Osteocyte (in vitro differentiated cells): ENCODE measurements at places on chromosomes 11 and 22. TPM values are rescaled to one million over a fixed set of nuclear protein-coding genes. Genes with fewer than 3 reads are reported as not detected.

GRCh38 chr11:74953451-74953850 lies 4.4 kb downstream of the SPCS2 start:
- H3K36me3 ChIP-seq = peaks cover 12% of the 10 kb centered on the region
- H3K27me3 ChIP-seq = no peaks in the 10 kb centered on the region

- no peak overlapping the region for H3K4me3 ChIP-seq
- peaks cover 26% of the 10 kb centered on the region for H3K36me3 ChIP-seq
- H3K27ac ChIP-seq = no peak overlapping the region
- no peak for DNase-seq
- H3K27me3 ChIP-seq = no peaks in the 10 kb centered on the region
Observed at GRCh38 chr11:78200553-78200952, 11.8 kb downstream of the USP35 start.

GRCh38 chr11:82527081-82527584 lies 206.5 kb downstream of the FAM181B start:
- no peaks in the 10 kb centered on the region for H3K4me1 ChIP-seq
- no peak overlapping the region for H3K27ac ChIP-seq
- no peak for DNase-seq
- no peak overlapping the region for H3K4me3 ChIP-seq

- H3K27me3 ChIP-seq = peaks cover 2% of the 10 kb centered on the region
- H3K36me3 ChIP-seq = no peaks in the 10 kb centered on the region
- H3K27ac ChIP-seq = no peak overlapping the region
- no peak for DNase-seq
- H3K4me1 ChIP-seq = peaks cover 19% of the 10 kb centered on the region
Observed at GRCh38 chr11:109039611-109040010, 374.7 kb downstream of the DDX10 start.

DNA sequence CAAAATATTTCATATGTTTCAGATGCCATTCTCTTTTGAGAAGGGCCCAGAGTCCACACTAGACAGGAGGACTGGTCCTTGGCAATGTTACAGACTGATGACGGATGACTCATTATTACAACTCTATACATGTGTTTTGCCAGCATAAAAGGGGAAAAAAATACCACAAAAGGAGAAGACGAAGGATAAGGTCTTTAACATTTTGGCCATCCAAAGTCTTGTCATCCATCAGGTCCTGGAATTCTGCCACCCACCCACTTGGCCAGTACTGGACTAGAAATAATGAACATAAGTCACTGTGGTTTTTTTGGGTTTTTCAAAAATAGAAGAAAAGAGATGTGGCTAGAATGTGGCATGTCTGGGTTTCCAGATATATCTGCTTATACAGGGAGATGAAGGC lies 57.7 kb upstream of the BDNF start:
- peaks cover 9% of the 10 kb centered on the region for H3K27me3 ChIP-seq
- DNase-seq = no peak
- H3K4me1 ChIP-seq = peaks cover 18% of the 10 kb centered on the region
- H3K4me3 ChIP-seq = no peak overlapping the region

DNA sequence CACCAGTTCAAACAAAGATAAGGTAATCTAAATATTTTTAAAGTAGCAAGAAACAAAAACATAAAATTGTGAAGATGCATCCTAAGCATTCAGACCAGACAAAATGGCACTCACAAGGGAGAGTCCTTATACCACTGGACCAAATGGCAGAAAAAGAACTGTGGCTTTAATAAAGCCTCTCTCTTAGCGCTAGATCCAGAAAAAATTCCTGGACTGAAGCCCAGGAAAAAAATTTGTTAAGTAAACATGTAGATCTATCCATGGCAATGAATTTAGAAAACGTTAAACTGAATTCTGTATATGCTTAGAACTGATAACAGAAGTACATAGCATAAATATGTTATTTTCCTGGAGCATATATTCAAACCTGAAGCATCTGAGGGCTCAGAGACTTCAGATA lies 11.8 kb upstream of the CD59 start:
- peaks cover 24% of the 10 kb centered on the region for H3K36me3 ChIP-seq
- H3K4me1 ChIP-seq = peaks cover 15% of the 10 kb centered on the region
- no peak overlapping the region for H3K4me3 ChIP-seq
- H3K27me3 ChIP-seq = no peaks in the 10 kb centered on the region
- H3K27ac ChIP-seq = peak overlapping the region; percentile 56
- no peak for DNase-seq

DNA sequence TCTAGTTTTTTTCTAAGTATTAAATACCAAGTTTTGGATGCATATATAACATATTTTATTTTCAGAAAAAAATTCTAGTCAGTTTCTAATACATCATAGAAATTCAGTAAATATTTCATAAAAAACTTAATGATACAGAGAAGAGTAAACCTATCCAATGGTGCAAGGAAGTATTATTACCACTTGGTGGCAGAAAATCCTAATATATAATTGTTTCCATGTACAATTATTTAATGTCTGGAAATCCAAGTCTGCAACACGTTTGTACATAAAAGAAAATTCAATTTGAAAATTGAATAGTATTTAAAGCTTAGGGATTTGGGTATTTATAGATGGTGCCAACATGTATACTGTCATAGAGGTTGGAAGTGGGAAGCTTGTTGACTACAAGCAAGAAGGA lies 127.0 kb downstream of the TRPC6 start:
- peaks cover 2% of the 10 kb centered on the region for H3K4me1 ChIP-seq
- H3K4me3 ChIP-seq = no peak overlapping the region
- H3K27ac ChIP-seq = no peak overlapping the region
- H3K27me3 ChIP-seq = no peaks in the 10 kb centered on the region
- peaks cover 31% of the 10 kb centered on the region for H3K36me3 ChIP-seq

The OR51B5 gene
- not detected in 2 replicates for total RNA-seq
